ENCODE measurements at places on chromosomes 11 and 22. TPM values are rescaled to one million over a fixed set of nuclear protein-coding genes. Genes with fewer than 3 reads are reported as not detected.

Gene SYT9
- 0.11 TPM for total RNA-seq

Gene RIMBP3C
- total RNA-seq: 0.13 TPM

Gene RAG1
- 0.16 TPM for total RNA-seq

Gene EMID1
- total RNA-seq: 0.29 TPM

Gene PAX6
- 1.6 TPM for total RNA-seq

Measured in A549 treated with Mapracorat at 1 μM for 4 hours (cell line).